HS-5 (cell line): ENCODE measurements at places on chromosomes 2 and 18.

DNA sequence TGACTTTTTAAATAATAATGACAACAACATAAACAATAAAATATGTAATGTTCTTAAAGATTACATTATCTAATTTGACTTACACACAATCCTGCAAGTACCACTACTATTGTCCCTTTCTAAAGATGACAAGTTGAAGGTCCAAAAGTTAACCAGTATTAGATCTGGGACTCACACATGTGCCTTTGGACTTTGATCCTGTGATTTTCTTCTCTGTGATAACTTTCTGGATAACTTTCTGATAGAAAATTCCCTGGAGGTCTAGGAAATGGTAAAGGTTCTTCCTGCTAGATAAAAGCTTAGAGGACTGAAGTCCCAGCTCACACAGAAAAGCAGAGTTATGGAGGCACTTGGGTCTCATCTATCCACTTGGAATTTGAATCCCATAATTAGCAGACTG lies 311.9 kb upstream of the KLHL29 start:
- DNase-seq, result no peak

DNA sequence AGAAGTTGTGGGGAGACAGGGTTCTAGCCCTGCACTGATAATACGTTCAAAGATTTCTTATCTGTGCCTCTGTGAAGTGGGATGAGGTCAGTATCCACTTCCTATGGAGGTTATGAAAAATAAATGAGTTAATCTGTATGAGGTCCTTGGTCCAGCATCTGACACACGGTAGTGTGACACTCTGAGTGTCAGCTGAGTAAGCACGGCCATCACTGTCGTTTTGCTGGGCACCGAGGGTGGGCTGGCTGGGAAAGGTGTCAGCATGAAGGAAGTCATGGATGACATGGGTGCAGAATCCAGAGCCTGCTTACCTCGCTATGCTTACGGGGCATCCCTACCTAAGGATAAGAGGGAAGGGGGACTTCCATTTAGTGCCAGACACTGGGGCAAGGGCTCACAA lies 150.3 kb downstream of the INHBB start:
- DNase-seq, result no peak

DNA sequence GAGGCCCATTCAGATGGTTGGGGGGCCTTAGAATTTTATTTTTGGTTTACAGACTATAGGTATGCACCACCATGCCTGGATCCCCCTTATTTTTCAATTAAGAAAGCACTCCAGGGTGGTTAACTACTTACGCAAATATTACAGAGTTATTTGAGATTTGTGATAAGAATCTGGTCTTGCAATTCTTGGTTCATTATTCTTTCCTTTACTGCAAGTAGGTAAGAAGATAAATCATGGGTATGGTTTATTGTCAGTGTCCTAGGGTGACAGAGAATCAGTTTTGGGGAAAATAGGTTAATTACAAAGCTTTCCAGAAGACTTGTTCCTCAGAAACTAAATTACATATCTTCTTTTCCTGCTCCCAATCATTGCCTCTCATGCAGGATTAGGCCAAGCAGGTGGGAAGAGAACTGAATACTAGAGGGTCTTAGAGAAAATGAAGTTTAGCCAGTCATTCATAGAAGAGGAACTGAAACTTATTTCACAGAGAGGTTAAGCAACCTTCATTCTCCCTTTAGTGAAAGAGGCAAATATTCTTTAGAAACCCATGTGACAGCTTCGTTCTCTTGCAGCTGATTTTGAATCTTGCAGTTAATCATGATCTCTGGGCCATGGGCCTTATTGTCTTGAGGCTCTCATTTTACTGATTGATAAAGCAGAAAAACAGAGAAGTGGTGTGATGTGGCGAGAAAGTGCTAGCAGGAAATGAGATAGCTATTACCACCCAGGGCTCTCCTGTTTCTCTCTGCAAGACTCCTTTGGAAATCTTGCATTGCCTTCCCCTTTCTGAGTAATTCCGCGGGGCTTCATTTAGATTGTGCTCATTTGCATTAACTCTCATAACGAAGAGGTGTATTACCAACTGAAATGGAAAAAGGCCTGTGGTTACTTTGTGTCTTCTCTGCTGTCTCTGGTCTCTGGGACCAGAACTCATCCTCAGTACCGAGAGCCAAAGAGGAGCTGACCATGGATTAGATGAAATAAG lies 44.8 kb upstream of the ARHGAP25 start:
- no peak for DNase-seq

GRCh38 chr2:199833525-199833924 lies 17.5 kb downstream of the FTCDNL1 start:
- no peak for DNase-seq

- DNase-seq, result no peak
Observed at GRCh38 chr2:208686665-208687064, 280.1 kb downstream of the PTH2R start.

- peak; percentile 88 for DNase-seq
Observed at GRCh38 chr2:181203412-181203811, 223.0 kb downstream of the UBE2E3 start.

GRCh38 chr2:235836491-235836911 lies 331.7 kb downstream of the GBX2 start:
- DNase-seq, result no peak

GRCh38 chr18:30889519-30890301 lies 152.8 kb downstream of the DSC3 start:
- DNase-seq, result peak; percentile 5

GRCh38 chr2:44392338-44392943 lies 30.7 kb downstream of the CAMKMT start:
- DNase-seq, result peak; percentile 11

DNA sequence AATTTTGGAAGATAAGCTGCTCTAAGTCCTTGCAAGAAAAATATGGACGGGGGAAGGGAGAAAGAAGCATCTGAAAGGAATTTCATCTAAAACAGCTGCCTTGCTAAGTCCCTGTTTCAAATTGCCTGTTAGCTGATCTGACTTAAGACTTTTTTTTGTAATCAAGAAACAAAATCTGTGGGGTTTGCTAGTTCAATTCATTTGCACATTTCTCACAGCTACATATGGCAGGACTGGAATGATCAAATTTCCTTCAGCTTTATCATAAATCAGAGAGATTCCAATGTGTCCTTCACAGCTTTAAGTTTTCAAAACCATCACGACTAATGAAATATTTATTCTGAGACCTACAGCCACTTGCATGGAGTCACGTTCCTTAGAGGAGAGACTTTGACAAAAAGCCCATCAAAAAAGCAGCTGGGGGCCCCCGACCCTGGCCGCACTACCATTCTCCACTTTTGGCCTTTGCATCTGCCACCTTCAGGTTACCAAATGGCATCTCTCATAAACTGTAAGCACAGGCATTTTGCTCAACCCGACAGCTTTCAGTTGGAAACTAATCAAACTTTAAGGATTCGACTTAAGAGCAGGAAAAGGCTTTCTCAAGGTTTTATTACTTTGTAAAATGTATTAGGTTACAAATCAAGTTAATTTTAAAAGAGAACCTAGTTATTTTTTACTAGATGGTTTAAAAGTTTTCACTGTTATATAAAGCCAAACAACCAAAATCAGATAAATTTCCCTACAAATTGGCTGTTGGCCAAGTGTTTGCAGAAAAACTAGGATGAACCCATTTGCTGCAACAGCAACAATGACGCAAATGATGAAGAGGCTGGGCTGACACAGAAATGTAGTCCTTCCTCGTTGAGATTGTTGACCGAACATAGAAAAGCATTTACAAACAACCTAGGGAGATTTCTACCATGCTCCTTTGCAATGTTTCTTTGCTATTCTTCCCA lies 100.4 kb upstream of the RND3 start:
- no peak for DNase-seq

- DNase-seq, result no peak
Observed at GRCh38 chr2:236889791-236890704, 195.6 kb upstream of the COPS8 start.

GRCh38 chr2:225569995-225570394 lies 170.5 kb downstream of the NYAP2 start:
- no peak for DNase-seq
